ENCODE measurements at places on chromosomes 1 and 21.

DNA sequence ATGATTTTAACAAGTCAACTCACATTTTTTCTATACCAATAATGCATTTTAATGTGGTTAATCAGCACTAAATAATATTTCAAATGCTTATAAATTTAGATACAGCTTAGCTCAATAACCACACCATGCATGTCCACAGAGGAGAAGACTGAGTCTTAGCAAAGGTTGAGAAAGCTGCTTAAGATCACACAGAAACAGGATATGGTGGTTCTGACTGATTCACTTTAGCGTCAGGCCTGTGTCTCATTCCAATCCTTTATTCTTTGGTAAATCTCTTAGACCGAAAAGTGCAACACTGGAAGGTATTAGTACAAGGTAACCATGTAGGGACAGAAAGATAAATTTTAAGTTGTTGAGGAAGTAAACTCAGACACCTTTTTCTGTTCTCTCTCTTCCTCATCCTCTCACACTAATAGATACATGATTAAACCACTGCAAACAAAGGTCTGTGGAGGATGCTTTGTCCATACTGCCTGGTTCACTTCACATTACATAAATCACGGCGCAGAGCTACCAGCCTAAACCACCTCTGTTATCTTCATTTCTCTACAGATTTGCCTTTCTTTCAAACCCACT lies 139.0 kb downstream of the DPYD start:
- DNase-seq: no peak

DNA sequence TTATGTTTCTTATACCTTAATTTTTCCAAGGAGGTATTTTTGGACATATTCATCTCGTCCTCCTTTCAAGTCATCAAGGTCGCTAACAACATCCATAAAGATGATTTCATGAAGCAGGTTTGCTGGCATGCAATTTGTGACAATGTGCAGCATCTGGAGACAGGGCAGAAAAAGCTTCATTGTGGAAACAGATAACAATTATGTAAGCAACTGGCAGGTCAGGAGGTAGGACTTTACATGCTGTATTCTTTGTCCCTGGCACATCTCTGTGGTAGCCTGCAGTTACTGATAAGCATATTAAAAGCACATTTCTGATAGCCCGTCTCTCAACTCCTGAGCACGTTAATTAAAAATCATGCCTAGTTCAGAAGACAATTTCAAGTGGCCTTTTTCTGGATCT lies 156.8 kb downstream of the LEPR start:
- DNase-seq: no peak

DNA sequence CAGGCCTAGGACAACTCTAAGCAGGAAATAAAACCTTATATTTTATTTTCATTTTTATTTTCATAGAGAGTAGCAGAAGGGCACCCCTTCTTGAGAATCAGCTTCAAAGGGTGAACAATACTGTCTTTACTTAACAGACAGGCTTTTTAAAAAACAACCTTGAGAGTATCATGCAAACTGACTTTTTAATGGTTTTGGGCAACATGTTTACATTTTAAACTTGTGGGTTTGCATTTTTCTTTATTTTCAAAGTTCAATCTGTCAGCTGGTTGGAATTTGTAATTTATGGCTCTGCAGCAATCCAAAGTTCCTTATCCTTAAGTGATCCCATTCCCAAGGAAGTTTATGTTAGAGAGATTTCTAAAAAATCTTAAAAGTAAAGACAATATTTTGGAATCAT lies 392.3 kb upstream of the ADAMTS5 start:
- no peak for DNase-seq

- DNase-seq: no peak
Measured at GRCh38 chr1:3306583-3307291, 147.7 kb upstream of the ARHGEF16 start.

DNA sequence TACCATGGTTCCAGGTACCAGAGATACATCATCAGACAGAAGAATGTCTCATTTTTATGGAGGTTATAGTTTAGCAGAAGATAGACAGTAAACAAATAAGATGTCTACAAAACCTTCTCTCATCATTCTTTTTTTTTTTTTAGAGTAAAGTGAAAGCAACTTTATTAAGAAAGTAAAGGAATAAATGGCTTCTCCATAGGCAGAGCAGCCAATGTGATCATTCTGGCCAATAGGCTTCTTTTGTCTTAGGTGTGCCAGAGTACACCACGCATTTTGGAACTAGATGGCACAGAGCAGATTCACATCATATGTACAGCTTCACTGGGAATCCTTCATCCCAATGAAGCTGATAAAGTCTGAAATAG lies 428.2 kb downstream of the SMYD3 start:
- no peak for DNase-seq

- no peak for DNase-seq
Measured at GRCh38 chr1:218503102-218503501, 158.0 kb downstream of the TGFB2 start.

DNA sequence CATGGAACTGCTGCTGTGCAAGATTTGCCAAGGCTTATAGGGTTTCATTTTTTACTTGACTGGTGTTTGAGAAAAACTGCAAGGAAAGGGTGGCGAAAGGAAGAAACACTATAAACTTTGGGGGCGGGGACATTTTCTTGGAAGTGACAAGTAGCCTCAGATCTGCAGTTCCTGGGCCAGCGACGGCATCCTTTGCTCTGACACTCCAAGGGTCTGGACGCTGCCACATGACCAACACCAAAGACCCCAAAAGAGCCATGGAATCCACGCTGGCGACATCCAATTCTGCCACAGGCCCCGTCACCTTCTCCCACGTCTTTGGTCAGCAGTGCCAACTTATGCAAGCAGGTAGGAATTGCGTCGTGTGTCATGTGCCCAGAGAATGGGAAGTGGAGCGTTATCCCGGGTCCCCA lies 193.4 kb downstream of the PRDM2 start:
- DNase-seq: no peak

DNA sequence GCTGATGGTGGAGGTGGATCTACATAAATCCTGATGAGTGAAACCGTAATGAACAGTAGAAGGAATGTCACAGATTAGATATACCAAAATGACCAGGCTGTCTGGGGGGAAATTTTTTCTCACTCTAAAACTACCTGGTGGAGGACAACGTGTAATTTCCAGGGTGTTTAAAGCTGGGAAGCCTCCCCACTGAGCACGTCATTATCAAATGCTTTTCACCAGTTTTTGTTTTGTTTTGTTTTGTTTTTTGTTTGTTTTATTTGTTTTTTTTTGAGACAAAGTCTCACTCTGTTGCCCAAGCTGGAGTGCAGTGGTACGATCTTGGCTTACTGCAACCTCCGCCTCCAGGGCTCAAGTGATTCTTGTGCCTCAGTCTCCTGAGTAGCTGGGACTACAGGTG lies 11.6 kb downstream of the AGPAT3 start:
- DNase-seq: no peak

- DNase-seq: no peak
Measured at GRCh38 chr1:67537667-67538018, 107.4 kb upstream of the SERBP1 start.

DNA sequence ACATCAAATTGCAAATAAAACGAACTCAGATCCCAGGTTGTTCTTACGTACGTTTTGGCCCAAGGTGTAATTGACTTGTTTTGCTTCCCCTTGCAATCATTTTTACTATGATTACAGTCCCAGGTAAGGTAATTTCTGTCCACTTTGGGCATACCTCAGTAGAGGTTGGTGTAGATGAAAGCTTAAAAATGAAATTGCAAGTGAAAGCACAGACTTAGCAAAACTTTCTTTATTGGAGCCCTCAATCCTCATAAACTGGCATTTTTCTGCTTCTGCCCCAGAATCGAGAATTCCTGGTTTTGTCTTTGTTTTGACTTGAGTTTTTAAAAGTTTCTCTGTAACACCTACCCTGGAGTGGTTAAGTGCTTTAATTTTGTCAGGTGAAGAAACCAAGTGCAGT lies 9.4 kb downstream of the MRPS6 start:
- DNase-seq: no peak

- DNase-seq: no peak
Measured at GRCh38 chr1:33045814-33046213, 9.1 kb upstream of the AK2 start.

GRCh38 chr1:234980645-234981396 lies 147.8 kb downstream of the TOMM20 start:
- no peak for DNase-seq

GRCh38 chr1:6805004-6805416 lies 19.8 kb downstream of the CAMTA1 start:
- DNase-seq: no peak

GRCh38 chr1:201816309-201816854 lies 12.6 kb upstream of the IPO9 start:
- DNase-seq: no peak

- DNase-seq: no peak
Measured at GRCh38 chr1:244207042-244207934, 156.2 kb downstream of the ZBTB18 start.

- no peak for DNase-seq
Measured at GRCh38 chr1:51265618-51266017, 29.5 kb downstream of the RNF11 start.

DNA sequence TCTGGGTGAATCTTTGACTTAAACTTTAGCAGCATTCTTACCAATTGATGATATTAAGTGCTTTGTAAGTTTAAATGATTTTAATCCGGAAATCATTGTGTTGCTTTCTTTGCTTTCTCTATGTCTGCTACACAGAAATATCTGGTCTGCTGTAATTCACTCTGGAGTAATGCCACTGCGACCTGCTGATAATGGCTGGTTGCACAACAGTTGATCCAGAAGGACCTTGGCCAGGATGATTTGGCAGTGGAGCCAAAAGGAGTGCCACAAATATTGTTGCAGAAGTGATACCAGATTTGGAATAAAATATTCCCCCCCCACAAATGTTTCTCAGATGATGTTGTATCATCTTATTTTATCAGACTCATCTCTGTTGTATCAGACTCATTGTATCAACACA lies 2063.9 kb downstream of the MRPL39 start:
- DNase-seq: no peak

GRCh38 chr21:35924714-35925301 lies 135.5 kb downstream of the SETD4 start:
- no peak for DNase-seq

GRCh38 chr1:172679000-172679772 lies 20.3 kb downstream of the FASLG start:
- DNase-seq: no peak

GRCh38 chr1:156465747-156466365 lies 34.7 kb downstream of the MEF2D start:
- no peak for DNase-seq

- DNase-seq: no peak
Measured at GRCh38 chr1:5053744-5054143, 399.3 kb downstream of the AJAP1 start.

GRCh38 chr21:37757606-37758376 lies 158.5 kb downstream of the KCNJ6 start:
- DNase-seq: no peak

GRCh38 chr1:109370712-109371340 lies 26.9 kb downstream of the SORT1 start:
- DNase-seq: no peak

GRCh38 chr21:28336314-28336713 lies 656.4 kb downstream of the LTN1 start:
- DNase-seq: no peak

GRCh38 chr1:68141071-68142021 lies 90.9 kb upstream of the DIRAS3 start:
- DNase-seq: no peak

GRCh38 chr1:204703268-204703664 lies 17.7 kb upstream of the LRRN2 start:
- DNase-seq: no peak

DNA sequence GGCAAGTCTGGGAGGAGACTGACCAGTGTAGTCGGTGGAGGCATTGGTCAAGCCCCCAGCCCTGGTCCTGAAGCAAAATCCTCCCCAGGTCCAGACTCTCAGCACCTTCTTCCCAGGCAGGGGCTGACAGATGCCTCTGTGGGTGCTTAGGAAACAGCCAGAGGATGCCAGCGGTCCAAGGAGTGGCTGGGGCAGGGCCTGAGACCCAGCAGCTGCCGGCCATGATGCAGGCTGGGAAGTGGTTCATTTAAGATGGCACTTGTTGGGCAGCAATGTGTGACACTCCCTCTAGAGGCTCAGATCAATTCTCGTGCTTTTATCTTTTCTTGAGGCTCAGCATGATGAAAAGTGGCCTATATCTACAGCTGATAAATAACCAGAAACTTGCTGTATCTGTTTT lies 165.0 kb upstream of the VAMP3 start:
- no peak for DNase-seq

- no peak for DNase-seq
Measured at GRCh38 chr1:204683284-204684205, 2.0 kb downstream of the LRRN2 start.

- no peak for DNase-seq
Measured at GRCh38 chr1:40311692-40312091, 5.4 kb downstream of the COL9A2 start.

DNA sequence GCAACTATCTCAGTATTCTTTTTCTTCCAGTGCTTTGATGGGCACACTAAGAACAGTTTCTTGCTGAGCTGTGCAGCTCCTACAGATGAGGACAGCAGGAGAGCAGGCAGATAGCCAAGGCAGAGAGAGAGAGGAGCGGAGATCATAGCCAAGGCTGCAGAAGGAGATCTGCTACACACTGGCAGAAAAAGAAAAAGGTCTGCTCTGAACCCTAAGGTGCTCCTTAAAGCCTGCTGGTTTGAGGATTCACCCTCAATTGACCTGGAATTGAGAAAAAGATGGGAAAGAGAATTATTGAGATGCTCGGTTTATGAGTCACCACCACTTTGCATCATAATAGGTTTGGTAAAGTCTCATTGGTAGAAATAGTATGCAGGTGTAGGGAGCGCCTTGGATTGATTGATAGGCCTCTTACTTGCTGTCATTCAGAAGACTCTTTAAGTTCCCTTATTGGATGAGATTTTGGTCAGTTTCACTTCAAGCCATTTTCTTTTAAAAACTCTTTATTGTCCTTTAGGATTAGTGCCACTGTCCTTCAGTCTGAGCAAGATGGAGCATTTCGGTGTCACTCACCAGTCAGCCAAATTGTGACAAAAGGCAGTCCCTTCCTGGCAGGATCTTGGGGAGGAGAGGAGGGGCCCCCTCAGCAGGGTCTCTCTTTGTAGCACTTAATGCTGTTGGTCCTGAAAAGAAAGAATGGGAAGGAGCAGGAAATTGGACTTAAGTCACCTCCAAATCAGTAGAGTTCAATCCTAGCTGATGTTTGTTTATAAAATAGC lies 685.0 kb downstream of the ADGRL2 start:
- no peak for DNase-seq

- no peak for DNase-seq
Measured at GRCh38 chr1:201966171-201966570, 10.9 kb downstream of the TIMM17A start.

- DNase-seq: peak; percentile 8
Measured at GRCh38 chr1:85884372-85885035, 176.3 kb upstream of the ZNHIT6 start.
